ENCODE measurements at places on chromosomes 11 and 22. TPM values are rescaled to one million over a fixed set of nuclear protein-coding genes. Genes with fewer than 3 reads are reported as not detected.

SLC25A18 gene
- total RNA-seq: not detected

F2 gene
- not detected for total RNA-seq

CHID1 gene
- total RNA-seq: 17.7 TPM

PTGDR2 gene
- total RNA-seq: 1.1 TPM

CYP2D6 gene
- not detected for total RNA-seq

DNA sequence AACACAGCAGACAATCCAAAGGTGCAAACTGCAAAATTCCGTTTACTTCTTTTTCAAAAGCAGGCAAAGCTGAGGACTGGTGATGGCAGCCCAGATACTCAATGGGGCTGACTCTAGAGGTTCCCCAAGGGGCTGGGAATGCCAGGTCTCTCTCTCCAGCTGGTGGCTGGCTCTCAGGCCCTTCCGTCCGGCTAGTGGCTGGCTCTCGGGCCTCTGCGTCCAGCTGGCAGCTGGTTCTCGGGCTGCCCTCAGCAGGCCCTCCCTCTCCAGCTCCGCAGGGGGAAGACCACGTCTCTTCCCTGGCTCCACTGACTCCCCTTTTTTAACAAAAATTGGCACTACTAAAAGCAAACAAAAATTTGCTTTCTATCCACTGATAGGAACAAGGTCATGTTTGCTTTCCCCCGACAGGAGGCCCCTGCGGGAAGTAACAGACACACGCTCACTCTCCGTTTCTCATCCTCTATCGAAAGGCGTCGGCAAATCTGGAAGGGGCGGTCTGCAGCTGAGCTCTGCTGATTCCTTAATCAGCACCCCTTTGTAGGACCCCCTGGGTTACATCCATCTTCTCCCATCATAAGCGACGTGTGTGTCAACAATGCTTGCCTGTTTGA, 381.4 kb downstream of the BRD1 start:
- no peak for DNase-seq
- H3K36me3 ChIP-seq: no peaks in the 10 kb centered on the region
- no peak overlapping the region for H3K4me3 ChIP-seq
- no peaks in the 10 kb centered on the region for H3K4me1 ChIP-seq

- peaks cover 17% of the 10 kb centered on the region for H3K4me1 ChIP-seq
- H3K27me3 ChIP-seq: peaks cover 17% of the 10 kb centered on the region
- H3K4me3 ChIP-seq: no peak overlapping the region
- no peak overlapping the region for H3K27ac ChIP-seq
- DNase-seq: no peak
- H3K36me3 ChIP-seq: no peaks in the 10 kb centered on the region
Observed at GRCh38 chr22:46028106-46028991, 51.4 kb upstream of the WNT7B start.

- H3K4me1 ChIP-seq: no peaks in the 10 kb centered on the region
- H3K4me3 ChIP-seq: no peak overlapping the region
- H3K36me3 ChIP-seq: no peaks in the 10 kb centered on the region
- H3K27me3 ChIP-seq: peaks cover 24% of the 10 kb centered on the region
- no peak overlapping the region for H3K27ac ChIP-seq
Observed at GRCh38 chr11:57484141-57484710, 23.9 kb downstream of the RTN4RL2 start.

DNA sequence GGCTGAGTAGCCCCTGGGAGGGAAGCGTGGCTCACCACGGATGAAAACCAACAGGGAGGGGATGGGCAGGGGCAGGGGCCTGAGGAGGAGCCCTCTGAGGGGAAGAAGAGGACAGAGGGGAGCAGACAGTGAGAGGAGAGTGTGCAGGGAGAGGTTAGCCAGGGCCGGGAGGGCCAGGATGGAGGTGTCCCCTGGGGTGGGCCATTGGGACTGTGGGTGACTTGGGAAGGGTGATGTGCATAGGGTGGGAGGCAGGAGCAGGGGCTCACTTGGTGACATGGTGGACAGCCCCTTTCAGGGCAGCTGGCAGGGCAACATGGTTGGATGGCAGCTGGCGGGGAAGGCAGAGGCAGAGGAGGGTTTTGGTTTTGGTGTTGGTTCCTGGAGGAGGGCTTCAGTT, 5.6 kb upstream of the GDPD5 start:
- no peak overlapping the region for H3K27ac ChIP-seq
- no peak overlapping the region for H3K4me3 ChIP-seq
- H3K4me1 ChIP-seq: no peaks in the 10 kb centered on the region

Data from SJSA1 (cell line).